Activated naive CD8-positive, alpha-beta T cell treated with anti-CD3 and anti-CD28 coated beads, Interleukin-2, amount 50 U/mL, for 16 hours (primary cell): ENCODE measurements at places on chromosomes 6 and 20.

DNA sequence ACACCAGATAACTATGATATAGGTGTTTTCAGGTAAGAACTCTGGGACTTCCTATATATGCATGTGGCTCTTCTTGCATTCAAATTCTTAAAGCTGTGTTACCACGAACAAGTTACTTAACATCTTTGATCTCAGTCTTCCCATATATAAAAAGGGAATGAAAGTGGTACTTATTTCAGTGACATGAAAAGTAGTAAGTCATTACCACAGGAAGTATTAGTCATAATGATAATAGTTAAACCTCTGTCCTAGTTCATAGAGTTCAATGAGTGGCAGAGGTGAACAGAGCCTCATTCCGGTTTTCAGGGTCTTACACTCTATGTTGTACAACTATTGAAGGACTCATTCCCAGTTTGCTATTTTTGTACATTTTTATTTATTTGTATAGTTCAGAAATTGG lies 237.0 kb downstream of the NKAIN2 start:
- DNase-seq = no peak

GRCh38 chr6:170182093-170182780 lies 108.6 kb downstream of the DLL1 start:
- DNase-seq = no peak

- no peak for DNase-seq
Measured at GRCh38 chr6:121382467-121383121, 48.3 kb upstream of the TBC1D32 start.

DNA sequence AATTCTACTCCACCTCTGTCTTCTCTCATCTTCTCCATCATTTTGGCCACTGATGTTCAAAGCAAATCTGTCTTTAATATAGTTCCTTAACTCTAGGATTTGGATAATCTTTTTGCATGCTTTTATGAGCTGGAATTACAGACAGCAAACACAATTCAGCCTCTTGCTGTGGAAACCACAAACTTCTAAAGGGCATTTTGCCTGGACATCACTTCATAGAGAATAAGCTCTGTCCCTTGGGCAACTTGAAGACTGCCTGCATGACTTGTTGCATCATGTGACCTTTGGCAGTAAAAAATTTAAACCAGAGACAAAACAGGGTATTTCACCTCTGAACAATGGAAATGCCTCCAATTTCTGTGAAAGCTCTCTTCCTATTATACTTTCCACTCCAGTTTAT lies 74.1 kb upstream of the HDDC2 start:
- DNase-seq = no peak

DNA sequence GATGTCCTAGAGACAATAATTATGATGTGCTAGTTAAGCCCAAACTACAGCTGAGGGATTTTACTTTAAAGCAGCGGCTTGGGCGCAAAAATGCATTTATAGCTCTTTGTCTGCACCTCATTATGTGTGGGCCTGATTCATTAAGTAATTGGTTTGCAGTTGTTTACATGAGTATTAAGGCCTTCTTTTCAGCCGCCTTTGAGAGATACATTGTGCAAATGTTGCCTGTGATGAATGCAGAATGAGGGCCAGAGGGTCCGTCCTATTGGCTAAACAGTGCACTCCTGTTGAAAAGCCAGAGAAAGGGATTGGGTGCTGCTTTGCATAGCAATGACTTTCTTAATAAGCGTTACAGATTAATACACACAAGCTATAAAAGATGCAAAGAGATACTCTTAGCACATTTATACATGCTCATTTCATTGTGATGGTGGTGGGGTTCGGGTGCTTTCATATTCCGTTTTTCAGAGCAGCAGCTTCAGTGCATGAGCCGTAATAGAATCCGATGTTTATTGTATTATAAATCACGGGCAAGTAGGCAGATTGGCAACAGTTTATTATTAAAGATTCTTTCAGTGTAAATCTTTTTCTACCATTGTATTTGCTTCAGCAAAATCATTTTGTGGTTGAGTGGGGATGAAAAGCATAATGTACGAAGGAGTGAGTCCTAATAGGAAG lies 68.2 kb upstream of the XRN2 start:
- DNase-seq = no peak

DNA sequence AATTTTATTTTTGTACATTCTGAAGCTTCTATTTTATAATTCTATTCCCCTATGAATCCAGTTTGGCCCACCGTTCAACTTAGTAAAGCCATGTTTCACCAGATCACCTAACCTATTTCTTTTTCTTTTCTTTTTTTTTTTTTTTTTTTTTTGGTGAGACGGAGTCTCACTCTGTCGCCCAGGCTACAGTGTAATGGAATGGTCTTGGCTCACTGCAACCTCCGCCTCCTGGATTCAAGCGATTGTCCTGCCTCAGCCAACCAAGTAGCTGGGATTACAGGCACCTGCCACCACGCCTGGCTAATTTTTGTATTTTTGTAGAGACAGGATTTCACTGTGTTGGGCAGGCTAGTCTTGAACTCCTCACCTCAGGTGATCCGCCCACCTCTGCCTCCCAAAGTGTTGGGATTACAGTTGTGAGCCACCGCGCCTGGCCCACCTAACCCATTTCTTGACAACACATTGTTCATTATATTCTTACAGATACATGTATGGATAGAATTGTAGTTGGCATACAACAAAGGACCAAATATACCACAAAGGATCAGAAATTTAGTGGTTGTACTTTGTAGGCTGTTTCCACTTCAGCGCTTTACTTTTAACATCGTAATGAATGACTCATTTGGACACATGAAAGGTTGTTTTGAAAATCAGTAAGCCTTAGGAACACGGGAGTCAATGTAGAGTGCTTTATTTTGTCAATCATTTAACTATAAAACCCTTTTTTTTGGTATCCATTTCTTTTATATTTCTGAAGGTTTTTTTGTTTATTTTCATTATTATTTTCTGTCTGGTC lies 63.2 kb downstream of the GJA1 start:
- no peak for DNase-seq

GRCh38 chr6:16576451-16577368 lies 184.6 kb downstream of the ATXN1 start:
- no peak for DNase-seq

- no peak for DNase-seq
Measured at GRCh38 chr20:17841751-17842215, 126.8 kb downstream of the SNX5 start.

- DNase-seq = no peak
Measured at GRCh38 chr6:53391170-53391569, 42.4 kb upstream of the ELOVL5 start.

DNA sequence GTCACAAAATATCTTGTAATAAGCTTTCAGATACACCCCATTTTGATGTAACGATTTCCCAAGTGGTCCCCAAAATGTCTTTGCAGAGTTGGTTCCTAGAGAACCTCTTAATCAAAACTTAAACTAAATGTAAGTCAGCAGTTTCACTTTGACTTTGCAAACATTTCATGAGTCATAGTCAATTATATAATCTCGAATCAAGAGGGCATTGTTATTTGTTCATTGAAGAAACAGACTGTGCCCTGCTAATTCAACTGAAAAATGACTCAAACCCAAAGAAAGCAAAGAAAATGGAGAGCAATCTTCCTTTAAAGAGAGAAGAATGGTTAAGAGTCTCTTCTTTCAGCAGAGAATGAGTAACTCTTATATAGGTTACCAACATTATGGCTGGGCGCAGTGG lies 58.3 kb downstream of the IPCEF1 start:
- no peak for DNase-seq

DNA sequence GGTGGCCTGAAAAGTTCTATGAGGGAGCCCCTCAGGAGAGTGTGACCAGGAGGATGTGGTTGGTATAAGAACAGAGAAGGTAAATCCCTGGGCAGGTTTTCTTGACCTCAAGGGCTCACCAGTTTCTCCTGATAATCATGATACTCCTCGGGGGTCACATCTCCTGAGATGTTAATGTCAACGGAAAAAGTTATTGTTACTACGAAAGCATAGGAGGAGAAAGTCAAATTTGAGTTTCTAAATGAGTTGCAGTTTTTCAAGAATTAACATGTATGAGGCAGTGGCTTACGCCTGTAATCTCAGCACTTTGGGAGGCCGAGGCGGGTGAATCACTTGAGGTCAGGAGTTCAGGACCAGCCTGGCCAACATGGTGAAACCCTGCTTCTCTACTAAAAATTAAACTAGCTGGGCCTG lies 23.4 kb downstream of the MGME1 start:
- no peak for DNase-seq

GRCh38 chr6:88248709-88249321 lies 82.7 kb upstream of the CNR1 start:
- DNase-seq = no peak
